ENCODE measurements at places on chromosomes 5 and 9. TPM values are rescaled to one million over a fixed set of nuclear protein-coding genes. Genes with fewer than 3 reads are reported as not detected.

- H3K27me3 ChIP-seq = no peaks in the 10 kb centered on the region
- no peak overlapping the region for H3K4me3 ChIP-seq
- H3K4me1 ChIP-seq = no peaks in the 10 kb centered on the region
- H3K36me3 ChIP-seq = no peaks in the 10 kb centered on the region
These were observed 28.6 kb upstream of the IL13 start for GRCh38 chr5:132629230-132629944.

GRCh38 chr5:177498013-177498787 is 796 bp upstream of the PDLIM7 start:
- H3K27me3 ChIP-seq = no peaks in the 10 kb centered on the region
- peaks cover 51% of the 10 kb centered on the region for H3K4me1 ChIP-seq
- peak; percentile 91 for DNase-seq
- H3K27ac ChIP-seq = peak overlapping the region; percentile 97
- H3K36me3 ChIP-seq = no peaks in the 10 kb centered on the region

DNA sequence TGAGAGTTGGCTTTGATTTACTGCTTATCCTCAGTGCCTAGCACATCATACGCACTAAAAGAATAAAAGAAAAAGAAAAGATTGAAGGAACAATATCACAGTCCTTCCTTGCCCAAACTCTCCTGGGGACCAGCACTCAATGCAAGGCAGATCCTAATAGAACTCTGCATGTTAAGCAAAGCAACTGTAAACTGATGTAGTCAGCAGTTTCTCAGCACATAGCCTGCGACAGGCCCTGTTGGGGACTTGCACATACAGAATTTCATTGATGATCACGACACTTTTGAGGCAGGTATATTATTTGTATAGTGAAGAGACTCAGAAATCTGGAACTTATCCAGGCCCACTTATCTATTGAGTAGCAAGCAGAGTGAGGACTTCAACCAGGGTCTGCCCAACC is 15.4 kb downstream of the NIPAL4 start:
- H3K27me3 ChIP-seq = no peaks in the 10 kb centered on the region
- H3K36me3 ChIP-seq = no peaks in the 10 kb centered on the region
- peaks cover 6% of the 10 kb centered on the region for H3K4me1 ChIP-seq
- no peak overlapping the region for H3K27ac ChIP-seq

GRCh38 chr5:154095904-154096303 is 57.1 kb downstream of the MFAP3 start:
- no peaks in the 10 kb centered on the region for H3K27me3 ChIP-seq
- no peaks in the 10 kb centered on the region for H3K36me3 ChIP-seq
- H3K27ac ChIP-seq = no peak overlapping the region
- DNase-seq = no peak
- no peaks in the 10 kb centered on the region for H3K4me1 ChIP-seq

The SLIT3 gene
- total RNA-seq = 10.8 TPM

DNA sequence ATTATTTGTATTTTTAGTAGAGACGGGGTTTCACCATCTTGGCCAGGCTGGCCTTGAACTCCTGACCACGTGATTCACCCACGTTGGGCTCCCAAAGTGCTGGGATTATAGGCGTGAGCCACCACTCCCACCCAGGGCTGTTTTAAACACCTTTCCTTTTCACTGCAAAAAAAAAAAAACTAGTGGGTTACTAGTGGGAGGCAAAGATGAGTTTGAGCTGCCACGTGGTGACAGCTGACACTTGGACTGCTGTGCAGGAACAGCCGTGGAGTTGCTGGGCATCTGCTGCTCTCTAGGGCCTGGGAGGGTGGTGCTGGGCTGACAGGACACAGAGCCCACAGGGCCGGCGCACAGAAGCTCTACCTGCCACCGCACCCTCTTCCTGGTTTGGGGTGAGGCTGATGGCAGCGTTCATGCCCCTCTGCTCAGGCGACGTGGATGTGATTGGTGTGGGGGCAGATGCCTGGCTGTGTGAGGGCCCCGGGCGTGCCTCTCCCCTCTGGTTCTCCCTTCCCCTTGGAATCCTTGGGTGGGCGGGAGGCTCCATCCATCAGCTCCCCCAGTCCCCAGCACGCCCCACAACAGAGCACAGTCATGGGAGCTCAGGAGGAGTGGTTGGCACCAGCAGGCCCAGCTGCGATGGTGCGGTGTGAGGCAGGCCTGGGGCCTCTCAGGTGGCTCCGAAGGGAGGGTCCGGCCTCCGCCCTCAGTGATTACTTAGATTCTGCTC is 16.9 kb downstream of the RABL6 start:
- DNase-seq = no peak
- H3K27me3 ChIP-seq = no peaks in the 10 kb centered on the region
- H3K36me3 ChIP-seq = peaks cover 65% of the 10 kb centered on the region
- H3K27ac ChIP-seq = no peak overlapping the region

- no peak overlapping the region for H3K4me3 ChIP-seq
- no peaks in the 10 kb centered on the region for H3K36me3 ChIP-seq
- H3K27me3 ChIP-seq = no peaks in the 10 kb centered on the region
- DNase-seq = no peak
These were observed 20.4 kb upstream of the UGCG start for GRCh38 chr9:111876179-111876578.

The OR1K1 gene
- not detected for total RNA-seq

GRCh38 chr5:10729320-10730042 is 31.6 kb downstream of the DAP start:
- peaks cover 22% of the 10 kb centered on the region for H3K4me1 ChIP-seq
- H3K36me3 ChIP-seq = peaks cover 14% of the 10 kb centered on the region
- DNase-seq = peak; percentile 39
- H3K27me3 ChIP-seq = no peaks in the 10 kb centered on the region

GRCh38 chr5:3110371-3110770 is 358.9 kb upstream of the IRX2 start:
- H3K4me1 ChIP-seq = no peaks in the 10 kb centered on the region
- no peaks in the 10 kb centered on the region for H3K27me3 ChIP-seq
- DNase-seq = no peak
- H3K27ac ChIP-seq = no peak overlapping the region

DNA sequence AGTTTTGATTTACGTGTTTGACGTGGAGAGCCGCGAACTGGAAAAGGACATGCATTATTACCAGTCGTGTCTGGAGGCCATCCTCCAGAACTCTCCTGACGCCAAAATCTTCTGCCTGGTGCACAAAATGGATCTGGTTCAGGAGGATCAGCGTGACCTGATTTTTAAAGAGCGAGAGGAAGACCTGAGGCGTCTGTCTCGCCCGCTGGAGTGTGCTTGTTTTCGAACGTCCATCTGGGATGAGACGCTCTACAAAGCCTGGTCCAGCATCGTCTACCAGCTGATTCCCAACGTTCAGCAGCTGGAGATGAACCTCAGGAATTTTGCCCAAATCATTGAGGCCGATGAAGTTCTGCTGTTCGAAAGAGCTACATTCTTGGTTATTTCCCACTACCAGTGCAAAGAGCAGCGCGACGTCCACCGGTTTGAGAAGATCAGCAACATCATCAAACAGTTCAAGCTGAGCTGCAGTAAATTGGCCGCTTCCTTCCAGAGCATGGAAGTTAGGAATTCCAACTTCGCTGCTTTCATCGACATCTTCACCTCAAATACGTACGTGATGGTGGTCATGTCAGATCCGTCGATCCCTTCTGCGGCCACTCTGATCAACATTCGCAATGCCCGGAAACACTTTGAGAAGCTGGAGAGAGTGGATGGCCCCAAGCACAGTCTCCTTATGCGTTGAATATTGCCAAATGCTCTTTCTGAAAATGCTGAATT is 850 bp downstream of the RRAGA start:
- H3K27me3 ChIP-seq = no peaks in the 10 kb centered on the region
- H3K4me1 ChIP-seq = peaks cover 39% of the 10 kb centered on the region
- no peak for DNase-seq
- peak overlapping the region; percentile 68 for H3K4me3 ChIP-seq
- peak overlapping the region; percentile 96 for H3K27ac ChIP-seq

The ACSL6 gene
- total RNA-seq = 0.61 TPM

DNA sequence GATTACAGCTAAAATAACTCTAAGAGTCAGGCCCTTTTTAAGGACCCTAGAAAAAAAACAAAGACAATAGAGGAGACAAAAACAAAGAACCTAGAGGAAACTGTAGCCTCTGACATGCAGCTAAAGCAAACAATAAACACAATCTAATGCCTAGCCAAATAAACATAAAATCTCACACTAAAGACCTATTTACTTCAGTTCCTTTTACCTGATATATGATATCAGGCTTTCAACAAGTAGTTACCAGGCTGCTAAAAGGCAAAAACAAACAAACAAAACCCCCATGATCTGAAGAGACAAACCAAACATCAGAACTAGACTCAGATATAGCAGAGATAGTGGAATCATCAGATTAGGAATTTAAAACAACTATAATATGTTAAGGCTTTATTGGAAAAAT is 226.5 kb upstream of the POU5F2 start:
- H3K4me3 ChIP-seq = no peak overlapping the region
- no peaks in the 10 kb centered on the region for H3K36me3 ChIP-seq
- H3K4me1 ChIP-seq = no peaks in the 10 kb centered on the region

DNA sequence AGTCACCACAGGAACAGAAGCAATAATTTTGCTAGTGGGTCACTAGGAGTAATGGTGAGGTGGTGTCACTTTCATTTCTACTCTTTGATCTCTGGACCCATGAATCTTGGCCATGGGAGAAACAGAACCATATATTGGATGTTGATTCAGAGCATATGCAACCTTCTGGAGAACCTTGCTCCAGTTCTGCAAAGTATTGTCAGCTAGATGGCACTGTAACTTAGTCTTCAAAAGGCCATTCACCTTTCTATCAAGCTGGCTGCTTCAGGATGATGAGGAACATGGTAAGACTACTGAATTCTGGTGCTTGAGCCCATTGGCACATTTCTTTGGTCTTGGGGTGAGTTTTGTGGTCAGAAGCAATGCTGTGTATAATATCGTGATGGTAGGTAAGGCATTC is 129.1 kb upstream of the FBN2 start:
- no peak overlapping the region for H3K27ac ChIP-seq
- no peaks in the 10 kb centered on the region for H3K27me3 ChIP-seq
- H3K36me3 ChIP-seq = no peaks in the 10 kb centered on the region
- no peak for DNase-seq
- no peaks in the 10 kb centered on the region for H3K4me1 ChIP-seq
- no peak overlapping the region for H3K4me3 ChIP-seq

DNA sequence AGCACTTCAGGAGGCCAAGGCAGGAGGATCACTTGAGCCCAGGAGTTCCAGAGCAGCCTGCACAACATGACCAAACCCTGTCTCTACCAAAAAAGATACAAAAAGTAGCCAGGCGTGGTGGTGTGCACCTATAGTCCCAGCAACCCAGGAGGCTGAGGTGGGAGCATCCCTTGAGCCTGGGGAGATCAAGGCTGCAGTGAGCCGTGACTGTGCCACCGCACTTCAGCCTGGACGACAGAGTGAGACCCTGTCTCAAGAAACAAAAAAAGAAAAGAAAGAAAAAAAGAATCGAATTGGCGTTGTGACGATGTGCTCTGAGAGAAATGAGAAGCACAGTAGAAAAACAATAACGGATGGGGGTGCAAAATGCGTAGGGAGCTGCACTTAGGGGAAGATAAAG is 101.4 kb downstream of the NDFIP1 start:
- no peaks in the 10 kb centered on the region for H3K4me1 ChIP-seq
- H3K27ac ChIP-seq = no peak overlapping the region
- H3K36me3 ChIP-seq = no peaks in the 10 kb centered on the region
- no peaks in the 10 kb centered on the region for H3K27me3 ChIP-seq
- no peak overlapping the region for H3K4me3 ChIP-seq

The GABRP gene
- 5.3 TPM for total RNA-seq

- H3K4me1 ChIP-seq = peaks cover 39% of the 10 kb centered on the region
- no peak overlapping the region for H3K4me3 ChIP-seq
- no peak overlapping the region for H3K27ac ChIP-seq
- DNase-seq = peak; percentile 86
These were observed 7.1 kb downstream of the LRRC26 start for GRCh38 chr9:137162505-137163364.

DNA sequence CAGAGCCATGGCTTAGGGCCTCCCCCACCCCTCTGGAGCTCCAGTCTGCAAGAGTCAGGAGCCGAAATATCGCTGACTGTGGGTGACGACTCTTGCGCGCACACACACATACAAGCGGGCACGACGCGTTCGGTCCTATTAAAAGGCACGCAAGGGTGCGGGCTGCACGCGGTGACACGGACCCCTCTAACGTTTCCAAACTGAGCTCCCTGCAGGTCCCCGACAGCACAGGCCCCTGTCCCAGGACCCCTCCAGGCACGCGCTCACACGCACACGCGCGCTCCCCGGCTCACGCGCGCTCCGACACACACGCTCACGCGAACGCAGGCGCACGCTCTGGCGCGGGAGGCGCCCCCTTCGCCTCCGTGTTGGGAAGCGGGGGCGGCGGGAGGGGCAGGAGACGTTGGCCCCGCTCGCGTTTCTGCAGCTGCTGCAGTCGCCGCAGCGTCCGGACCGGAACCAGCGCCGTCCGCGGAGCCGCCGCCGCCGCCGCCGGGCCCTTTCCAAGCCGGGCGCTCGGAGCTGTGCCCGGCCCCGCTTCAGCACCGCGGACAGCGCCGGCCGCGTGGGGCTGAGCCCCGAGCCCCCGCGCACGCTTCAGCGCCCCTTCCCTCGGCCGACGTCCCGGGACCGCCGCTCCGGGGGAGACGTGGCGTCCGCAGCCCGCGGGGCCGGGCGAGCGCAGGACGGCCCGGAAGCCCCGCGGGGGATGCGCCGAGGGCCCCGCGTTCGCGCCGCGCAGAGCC is at the start of gene GRIN1:
Gene GRIN1 (plus strand): TSS at position 433 of the 746 bp plus-strand sequence. CDS start 333 bp downstream, outside the sequence.
- H3K27ac ChIP-seq = no peak within 1 kb of the TSS
- H3K4me3 ChIP-seq = peak within 1 kb of the TSS; percentile 6
- peaks cover 32% of the 10 kb centered on the region for H3K27me3 ChIP-seq
- peak; percentile 91 for DNase-seq
- peaks cover 13% of the 10 kb centered on the region for H3K4me1 ChIP-seq
- H3K36me3 ChIP-seq = no peaks in the 10 kb centered on the region

GRCh38 chr5:61386045-61386800 is 54.2 kb downstream of the ZSWIM6 start:
- DNase-seq = no peak
- H3K27ac ChIP-seq = no peak overlapping the region
- H3K27me3 ChIP-seq = no peaks in the 10 kb centered on the region
- H3K36me3 ChIP-seq = no peaks in the 10 kb centered on the region
- no peak overlapping the region for H3K4me3 ChIP-seq
- peaks cover 14% of the 10 kb centered on the region for H3K4me1 ChIP-seq

- H3K4me1 ChIP-seq = no peaks in the 10 kb centered on the region
- no peaks in the 10 kb centered on the region for H3K36me3 ChIP-seq
- H3K4me3 ChIP-seq = no peak overlapping the region
- no peaks in the 10 kb centered on the region for H3K27me3 ChIP-seq
These were observed 375.1 kb upstream of the ST8SIA4 start for GRCh38 chr5:101278011-101278687.

The EIF4EBP3 gene
- 20.1 TPM for total RNA-seq

The PPP2R2B gene
- total RNA-seq = 1.2 TPM

GRCh38 chr9:85730916-85731630 is 10.7 kb downstream of the AGTPBP1 start:
- H3K4me3 ChIP-seq = no peak overlapping the region
- no peak for DNase-seq
- H3K4me1 ChIP-seq = peaks cover 21% of the 10 kb centered on the region
- H3K36me3 ChIP-seq = no peaks in the 10 kb centered on the region

The PTPN3 gene
- 11.5 TPM for total RNA-seq

DNA sequence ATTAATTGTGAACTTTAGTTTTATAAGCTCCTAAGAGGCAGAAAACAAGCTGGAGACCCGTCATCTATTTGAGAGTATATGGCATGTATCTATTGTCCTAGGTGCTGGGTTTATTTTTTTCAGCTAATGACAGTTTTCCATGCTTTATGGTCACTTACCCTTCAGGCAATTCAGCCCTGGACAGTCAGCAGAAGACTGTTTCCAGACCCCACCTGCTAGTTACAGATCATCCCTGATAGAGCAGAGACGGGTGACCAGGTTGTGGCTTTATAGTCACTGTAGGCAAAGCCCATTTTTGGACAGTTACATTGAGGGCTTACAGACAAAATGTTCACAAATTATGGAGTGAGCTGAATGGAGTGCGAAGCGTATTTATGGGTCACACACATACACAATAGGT is 1227.5 kb downstream of the FOXD4L5 start:
- no peaks in the 10 kb centered on the region for H3K27me3 ChIP-seq
- no peak overlapping the region for H3K27ac ChIP-seq
- no peak for DNase-seq
- no peaks in the 10 kb centered on the region for H3K36me3 ChIP-seq

Measured in upper lobe of left lung (tissue), 6 donors.